ENCODE measurements at places on chromosomes 3 and 15. TPM values are rescaled to one million over a fixed set of nuclear protein-coding genes. Genes with fewer than 3 reads are reported as not detected.

The FES gene
- total RNA-seq, result 0.32 TPM

The REC114 gene
- not detected for total RNA-seq

The CTXN2 gene
- total RNA-seq, result not detected

The CDCP1 gene
- total RNA-seq, result 180 TPM

The KNL1 gene
- 7.9 TPM for total RNA-seq

The C3orf33 gene
- 3.6 TPM for total RNA-seq

The CHD2 gene
- total RNA-seq, result 148 TPM

The MTHFS gene
- total RNA-seq, result 28.5 TPM

The TEX55 gene
- total RNA-seq, result not detected

The OSBPL10 gene
- total RNA-seq, result 128 TPM

The MOBP gene
- total RNA-seq, result 0.21 TPM

The LNP1 gene
- total RNA-seq, result 1.2 TPM

The CX3CR1 gene
- total RNA-seq, result not detected

The DHFR2 gene
- 3.4 TPM for total RNA-seq

The IL17RE gene
- 5.5 TPM for total RNA-seq
